ENCODE measurements at places on chromosomes 2 and 18.

GRCh38 chr2:73638429-73638828 is 3.8 kb downstream of the NAT8 start:
- DNase-seq: no peak

GRCh38 chr2:240965296-240965904 is 33.0 kb upstream of the SNED1 start:
- DNase-seq: no peak

GRCh38 chr2:76197428-76197827 is 486.7 kb upstream of the GCFC2 start:
- DNase-seq: no peak

GRCh38 chr2:98759338-98759737 is 28.4 kb upstream of the MGAT4A start:
- no peak for DNase-seq

DNA sequence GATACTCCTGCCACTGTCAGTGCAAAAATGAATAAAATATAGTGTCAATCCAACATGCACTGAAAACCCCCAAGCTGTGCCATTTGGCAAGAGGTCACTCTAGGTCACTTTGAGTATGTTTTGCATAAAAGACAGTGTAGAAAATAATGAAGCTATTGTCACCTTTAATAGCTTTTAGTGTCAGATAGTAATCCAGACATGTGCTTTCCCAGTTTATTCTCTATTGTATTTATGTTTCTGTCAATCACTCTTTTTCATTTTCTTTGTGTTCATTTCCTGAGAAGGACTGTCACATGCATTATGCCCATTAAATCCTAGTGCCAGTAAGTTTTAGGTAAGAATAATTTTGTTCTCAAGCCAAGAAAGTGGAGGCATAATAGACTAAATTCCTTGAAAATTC is 1073.9 kb upstream of the CDH2 start:
- DNase-seq: no peak

GRCh38 chr2:20362701-20363435 is 12.2 kb upstream of the PUM2 start:
- no peak for DNase-seq

DNA sequence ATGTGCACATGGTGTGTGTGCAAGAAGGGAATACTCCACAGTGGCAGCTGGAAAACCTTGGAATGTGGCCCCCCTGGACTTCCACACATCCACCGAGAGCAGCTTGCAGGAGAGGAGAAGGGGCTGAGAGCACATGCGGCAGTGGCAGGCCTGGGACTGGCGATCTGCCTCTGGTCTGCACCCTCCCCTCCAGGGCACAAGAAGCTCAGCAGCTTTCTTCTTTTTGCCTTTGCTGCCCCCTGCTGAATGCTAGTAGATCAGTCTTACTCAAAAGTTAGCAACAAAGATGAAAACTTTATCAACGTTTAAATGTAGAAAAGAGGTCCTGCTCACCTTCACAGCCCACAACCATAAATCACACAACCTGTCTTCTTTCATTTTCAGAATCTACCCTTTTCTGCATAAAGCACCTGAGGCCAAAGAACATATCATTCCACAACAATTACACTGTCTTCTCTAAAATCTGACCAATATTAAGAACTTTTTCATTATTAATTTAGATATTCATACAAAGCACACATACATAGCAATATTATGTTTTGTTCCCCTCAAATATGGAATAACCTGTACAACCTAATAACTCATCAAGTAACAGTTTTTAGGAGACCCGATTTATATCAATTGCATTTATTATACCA is 34.6 kb downstream of the TGFBRAP1 start:
- peak; percentile 6 for DNase-seq

DNA sequence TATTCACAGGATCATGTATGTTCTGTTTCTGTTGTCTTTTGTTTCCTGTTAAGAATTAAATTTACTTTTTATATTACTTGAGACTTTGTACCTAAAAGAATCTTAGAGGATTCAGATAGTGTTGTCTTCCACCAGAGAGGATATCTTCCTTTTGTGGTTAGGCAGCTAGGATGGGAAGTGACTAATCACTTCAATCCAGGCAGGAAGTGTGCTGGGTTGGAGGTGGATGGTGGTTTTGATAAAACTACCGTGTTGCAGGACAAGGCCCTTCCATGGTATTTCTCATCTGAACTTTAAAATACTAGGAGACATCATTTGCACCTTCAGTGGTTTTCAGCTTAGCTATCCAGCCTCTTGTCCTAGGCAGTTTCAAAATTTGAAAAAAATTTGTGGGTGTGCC is 728.6 kb upstream of the CDH2 start:
- DNase-seq: no peak
